ENCODE measurements at places on chromosomes 3 and 15.

DNA sequence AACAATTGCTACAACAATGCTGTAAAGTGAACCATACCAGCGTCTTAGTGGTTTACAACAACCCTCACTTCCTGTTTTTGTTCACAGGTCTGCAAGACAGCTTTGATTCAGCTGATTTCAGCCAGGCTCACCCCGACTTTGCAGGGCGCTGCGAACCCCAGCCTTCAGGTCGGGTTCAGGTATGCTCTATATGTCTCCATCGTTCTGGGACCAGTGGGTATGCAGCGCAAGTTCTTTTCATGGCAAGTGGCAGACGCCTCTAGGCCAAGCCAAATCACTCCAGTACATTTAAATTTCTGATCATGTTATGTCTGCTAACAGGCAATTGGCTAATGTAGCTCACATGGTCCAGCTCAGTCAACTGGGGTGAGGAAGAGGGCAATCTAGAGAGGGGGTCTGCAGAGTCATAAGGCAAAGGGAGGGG lies 52.4 kb upstream of the RGMA start:
- DNase-seq: no peak

- no peak for DNase-seq
Measured at GRCh38 chr3:47601281-47601680, 22.6 kb upstream of the CSPG5 start.

DNA sequence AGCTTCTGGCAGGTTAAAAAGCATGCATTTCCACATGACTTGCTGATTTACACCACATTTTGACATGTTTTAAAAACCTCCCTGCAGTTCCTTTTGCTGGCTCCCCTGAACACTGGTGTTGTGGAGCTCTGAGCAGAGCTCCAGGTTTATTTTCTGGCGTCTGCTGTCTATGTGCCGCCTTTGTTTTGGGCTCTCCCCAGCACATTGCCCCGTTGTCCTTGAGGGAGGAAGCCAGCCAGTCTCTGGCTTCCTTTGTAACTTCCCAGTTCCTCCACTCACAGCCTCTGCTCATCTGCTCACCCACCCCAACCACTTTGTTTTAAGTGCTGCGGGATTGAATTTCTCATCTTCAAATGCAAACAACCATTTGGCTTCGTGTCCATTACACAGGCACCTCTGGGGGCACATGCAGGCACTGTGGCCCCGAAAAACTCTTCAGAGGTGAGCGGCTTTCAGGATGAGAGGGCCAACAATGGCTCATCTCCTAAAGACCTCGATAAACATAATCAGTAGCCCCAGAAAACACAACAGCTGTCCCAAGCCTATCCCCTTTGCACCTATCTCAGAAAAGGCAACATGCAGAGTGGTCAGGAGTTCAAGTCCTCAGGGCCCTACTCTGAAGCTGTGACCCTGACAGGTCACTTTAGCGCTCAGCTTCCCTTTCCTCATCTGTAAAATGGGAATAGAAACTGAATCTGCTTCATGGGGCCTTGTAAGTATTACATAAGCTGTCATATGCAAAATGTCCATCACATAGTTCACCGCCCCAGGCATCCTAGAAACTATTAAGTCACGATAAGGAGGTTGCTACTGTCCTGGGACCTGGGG lies 1.3 kb upstream of the MEF2A start:
- peak; percentile 56 for DNase-seq

DNA sequence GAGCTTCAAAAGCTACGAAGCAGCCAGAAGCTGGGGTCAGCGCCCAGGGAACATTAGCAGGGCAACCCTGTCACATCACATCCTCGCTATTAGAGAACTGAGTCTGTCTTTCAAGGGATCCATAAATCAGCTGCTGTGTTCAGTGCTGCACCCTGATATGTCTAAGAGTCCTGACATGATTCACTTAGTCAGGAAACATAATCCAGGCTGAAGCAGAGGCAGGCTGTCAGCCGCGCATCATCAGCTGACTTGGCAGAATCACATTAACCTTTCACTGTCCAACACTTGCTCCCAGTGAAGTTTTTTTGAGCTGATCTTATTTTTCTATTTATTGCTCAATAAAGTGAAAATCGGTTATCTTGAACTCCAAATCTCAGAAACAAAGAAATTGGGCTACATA lies 23.5 kb downstream of the MYH15 start:
- no peak for DNase-seq

DNA sequence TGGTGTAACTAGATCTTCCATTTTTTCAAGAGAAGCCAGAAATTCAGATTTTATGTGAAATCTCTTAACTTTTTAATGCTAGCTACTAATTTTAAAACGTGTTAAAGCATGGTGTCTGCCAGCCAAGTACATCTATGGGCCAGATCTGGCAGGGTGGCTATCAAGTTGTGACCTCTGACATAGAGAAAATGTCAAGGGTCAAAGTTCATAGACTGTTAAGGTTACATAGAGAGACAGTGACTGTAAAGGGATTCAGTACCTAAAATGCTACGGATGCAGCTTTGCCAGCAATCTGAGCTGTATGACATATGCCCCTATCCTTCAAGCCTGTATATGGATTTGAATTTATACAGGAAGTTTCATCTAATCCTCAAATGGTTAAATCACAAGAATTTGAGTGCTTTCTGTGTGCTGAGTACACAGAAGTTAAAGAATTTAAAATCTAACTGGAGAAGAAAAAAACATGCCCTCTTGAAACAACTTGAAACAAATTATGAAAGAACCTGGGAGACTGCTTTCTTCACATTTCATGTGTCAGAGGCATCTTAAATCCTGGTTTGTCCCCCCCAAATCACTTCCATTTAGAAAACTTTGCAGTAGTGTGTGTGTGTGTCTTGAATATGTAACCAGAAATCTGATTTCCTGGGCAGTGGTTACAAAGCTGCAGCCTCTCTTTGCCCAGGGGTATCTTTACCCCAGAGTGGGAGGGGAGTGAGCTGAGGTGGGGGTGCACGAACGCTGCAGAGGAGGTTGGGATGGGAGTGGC lies 895 bp upstream of the ARHGAP31 start:
- DNase-seq: no peak

- DNase-seq: no peak
Measured at GRCh38 chr3:178097576-178097975, 438.7 kb upstream of the KCNMB2 start.

- DNase-seq: no peak
Measured at GRCh38 chr3:45345846-45346580, 42.4 kb upstream of the LARS2 start.

DNA sequence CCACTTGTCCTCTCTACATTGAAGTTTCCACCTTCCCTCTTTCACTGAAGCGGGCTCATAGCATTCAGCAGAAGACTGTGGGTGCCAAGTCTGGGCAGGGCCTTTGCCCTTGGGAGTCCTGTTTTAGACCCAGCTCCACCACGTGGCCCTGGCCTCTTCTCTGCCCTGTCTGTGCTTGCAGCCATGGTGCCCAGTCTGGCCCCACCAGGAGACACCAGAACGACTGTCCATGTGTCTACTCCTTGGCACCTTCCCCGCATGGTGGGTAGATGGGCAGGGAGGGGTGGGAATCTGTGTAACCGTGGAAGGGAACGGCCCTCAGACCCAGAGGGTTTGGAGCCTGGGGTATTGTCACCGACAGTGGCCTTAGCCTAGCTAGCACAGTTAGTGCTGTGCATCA lies 17.9 kb upstream of the EMC3 start:
- no peak for DNase-seq

DNA sequence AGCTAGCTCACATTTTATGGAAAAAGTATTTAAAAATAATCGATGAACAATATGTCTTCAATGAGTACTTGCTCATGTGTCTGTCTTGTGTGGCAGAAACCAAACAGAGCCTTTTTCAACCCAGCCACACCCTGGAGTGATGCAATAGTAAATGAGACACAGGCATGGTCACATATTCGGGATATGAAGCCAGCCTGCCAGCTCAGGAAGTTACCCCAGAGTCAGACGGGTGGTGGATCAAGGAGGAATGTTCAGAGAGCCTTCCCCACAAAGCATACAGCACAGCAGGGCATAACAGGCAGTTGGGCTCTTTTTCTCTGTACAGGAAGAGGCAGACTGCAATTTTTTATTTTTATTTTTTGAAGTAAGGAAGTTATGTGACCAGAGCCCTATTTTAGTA lies 27.3 kb downstream of the LARP6 start:
- peak; percentile 77 for DNase-seq

GRCh38 chr15:80429964-80430363 lies 25.8 kb downstream of the ARNT2 start:
- no peak for DNase-seq

- DNase-seq: no peak
Measured at GRCh38 chr15:92091155-92091734, 237.7 kb downstream of the SLCO3A1 start.

- no peak for DNase-seq
Measured at GRCh38 chr15:31024330-31024729, 32.9 kb upstream of the MTMR10 start.

DNA sequence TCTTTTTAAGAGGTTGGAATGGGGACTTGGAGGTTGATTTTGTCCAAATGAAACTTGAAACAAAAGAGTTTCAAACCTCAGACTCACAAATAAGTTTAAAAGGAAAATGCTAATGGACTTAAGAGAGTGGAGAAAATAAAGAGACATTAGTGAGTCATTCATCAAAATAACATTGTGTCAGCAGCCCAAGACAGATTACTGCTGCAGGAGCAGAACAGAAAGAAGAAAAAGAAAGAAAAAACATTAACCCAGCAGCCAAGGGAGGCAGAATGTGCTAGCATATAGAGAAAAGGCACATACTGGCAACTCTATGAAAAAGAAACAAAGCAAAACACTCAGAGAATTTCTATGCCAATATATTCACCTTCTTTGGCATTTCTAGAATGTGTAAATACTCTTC lies 42.6 kb downstream of the ADAMTS9 start:
- no peak for DNase-seq

GRCh38 chr3:46416125-46416810 lies 9.2 kb downstream of the CCRL2 start:
- DNase-seq: no peak

GRCh38 chr3:147941969-147942368 lies 532.8 kb downstream of the ZIC1 start:
- no peak for DNase-seq

DNA sequence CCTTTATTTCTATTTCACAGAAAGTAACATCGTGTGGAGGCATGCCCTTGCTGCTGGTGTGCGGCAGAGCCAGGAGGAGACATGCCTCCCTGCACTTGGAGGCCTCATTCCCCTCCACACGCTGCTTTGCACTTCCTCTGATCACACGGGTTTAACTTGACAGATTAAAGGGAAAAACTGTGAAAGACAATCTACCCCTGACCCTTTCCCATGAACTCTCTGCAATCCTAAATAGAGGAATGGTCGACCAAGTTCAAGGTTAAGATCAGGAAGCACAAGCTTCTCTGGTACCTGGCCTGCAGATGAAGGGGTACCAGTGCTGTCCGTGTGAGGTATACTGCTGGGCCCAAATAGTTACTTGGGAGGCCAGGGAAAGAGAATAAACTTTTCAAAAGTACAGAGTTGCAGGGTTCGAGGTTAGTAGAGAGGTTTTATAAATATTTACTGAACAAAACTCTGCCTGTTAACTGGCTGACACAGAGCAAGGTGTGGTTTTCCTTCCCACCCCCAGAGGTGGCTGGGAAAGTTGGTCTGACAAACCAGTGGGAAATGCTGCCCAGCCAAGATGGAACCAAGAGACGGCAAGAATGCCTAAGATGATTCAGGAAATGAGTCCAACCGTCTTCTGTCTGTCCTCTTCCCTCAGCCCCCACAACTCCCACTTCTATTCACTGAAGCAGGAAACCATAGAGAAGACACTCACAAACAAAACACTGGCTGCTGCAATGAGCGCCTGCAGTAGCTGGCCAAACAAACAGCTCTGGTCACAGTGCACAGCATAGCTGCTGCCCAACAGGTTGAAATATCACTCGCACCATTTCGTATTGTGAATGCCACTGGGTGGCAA lies 79.6 kb downstream of the IGF2BP2 start:
- DNase-seq: no peak

DNA sequence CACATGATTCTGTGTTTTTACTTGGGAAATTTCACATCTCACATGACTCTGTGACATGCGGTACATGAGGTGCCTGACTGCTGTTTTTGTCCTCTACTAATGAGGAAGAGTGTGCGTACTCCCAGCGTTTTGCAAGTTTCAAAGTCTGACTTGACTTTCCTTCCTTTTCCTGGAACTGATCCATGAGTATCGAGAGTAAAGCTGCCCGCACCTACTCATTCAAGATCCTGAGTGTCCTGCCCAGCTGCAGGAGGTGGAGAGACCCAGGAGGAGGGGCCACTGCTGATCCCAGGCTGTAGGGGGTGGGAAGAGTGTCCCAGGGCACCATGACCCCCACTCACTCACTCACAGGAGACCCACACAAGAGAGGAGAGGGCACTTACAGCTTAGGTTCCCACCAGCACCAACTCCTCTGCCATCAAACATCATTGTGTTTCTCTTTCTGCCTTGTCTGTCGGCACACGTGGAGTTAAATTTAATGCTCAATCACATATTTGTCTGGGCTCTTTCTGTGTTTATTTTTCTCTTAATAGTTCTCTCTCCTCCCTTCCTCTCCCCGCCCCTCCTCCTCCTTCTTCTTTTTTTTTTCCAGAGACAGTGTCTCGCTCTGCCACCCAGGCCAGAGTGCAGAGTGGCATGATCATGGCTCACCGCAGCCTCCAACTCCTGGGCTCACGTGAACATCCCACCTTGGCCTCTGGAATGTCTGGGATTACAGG lies 1.4 kb downstream of the CCR5AS start:
- DNase-seq: no peak

GRCh38 chr3:98508582-98508981 lies 11.1 kb downstream of the OR5K2 start:
- no peak for DNase-seq

- no peak for DNase-seq
Measured at GRCh38 chr3:46666453-46666845, 27.0 kb downstream of the ALS2CL start.

- DNase-seq: no peak
Measured at GRCh38 chr3:16381426-16381825, 116.4 kb downstream of the OXNAD1 start.

DNA sequence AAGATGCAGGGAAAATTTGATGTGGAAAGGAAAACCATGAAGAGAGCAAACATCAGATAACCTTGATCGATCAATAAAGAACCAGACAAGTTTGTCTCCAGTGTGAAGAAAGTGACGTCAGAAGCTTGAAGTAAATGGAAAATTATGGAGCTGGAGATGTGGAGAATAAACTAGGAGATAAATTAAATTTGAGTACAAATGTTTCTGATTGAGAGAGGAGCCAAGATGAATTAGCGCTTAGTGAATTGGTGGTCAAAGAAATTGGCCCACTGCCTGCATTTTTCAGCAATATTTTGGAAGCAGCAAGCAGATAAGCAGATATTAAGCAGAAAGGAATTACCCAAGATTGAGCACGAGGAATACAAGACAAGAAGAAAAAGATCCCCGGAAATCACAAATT lies 567.3 kb upstream of the ZNF385D start:
- DNase-seq: no peak

All from aorta (tissue), 5 donors.